ENCODE measurements at places on chromosomes 6 and 20.

DNA sequence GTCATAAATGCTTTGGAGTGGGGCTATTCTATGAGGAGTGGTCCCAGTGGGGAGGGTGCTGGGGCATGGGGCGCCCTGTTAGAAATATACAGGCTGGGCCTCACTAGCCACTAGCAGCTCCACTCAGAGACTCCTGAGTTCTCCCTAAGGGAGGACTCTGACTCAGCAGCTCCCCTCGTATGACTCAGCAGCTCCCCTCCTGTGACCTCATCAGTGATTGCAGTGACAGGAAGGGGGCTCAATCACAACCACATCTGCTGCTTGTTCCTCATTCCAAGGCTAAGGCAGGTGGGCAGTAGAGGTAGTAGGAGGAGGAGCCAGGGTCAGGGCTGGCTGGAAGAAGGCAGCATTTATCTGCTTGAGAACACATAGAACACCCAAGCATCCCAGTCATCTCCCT lies 73.7 kb downstream of the PRND start:
- peak; percentile 78 for DNase-seq

DNA sequence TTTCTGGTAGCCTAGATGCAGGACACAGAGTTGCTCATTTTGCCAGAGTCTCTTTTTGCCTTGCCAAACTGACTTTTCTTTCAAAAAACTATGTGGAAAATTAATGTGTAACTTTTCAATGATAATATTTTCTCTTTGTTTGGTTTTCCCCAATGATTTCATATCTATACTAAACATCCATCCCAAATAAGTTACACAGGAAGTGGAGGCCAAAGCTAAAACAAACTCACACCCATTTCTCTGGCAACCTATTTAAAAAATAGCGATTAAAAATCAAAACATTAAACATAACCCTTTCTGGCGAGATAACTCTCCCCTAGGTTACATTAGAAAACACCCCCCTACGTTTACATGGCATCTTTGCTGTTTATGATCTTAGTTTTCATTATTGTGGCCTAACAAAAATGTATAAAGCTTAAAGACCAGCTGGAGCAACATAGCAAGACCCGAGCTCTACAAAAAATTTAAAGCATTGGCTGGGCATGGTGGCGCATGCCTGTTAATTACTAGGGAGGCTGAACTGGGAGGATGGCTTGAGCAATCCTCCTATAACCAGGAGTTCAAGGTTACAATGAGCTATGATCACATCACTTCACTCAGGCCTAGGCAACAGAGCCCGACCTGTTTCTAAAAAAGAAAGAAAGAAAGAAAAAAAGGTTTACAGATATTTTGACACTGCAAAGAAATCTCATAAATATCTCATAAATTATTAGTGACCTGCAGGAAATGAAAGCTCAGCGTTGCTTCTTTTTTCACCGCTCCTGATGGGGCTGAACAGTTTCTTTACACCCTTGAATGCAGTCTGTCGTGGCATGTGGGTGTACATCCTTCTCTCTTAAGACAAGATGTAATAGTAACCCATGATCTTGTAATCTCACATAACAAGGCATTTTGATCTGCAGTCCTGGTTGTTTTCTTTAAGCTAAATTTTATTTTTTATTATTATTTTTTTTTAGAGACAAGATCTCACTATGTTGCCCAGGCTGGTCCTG lies 32.8 kb upstream of the CEP85L start:
- DNase-seq = no peak

- DNase-seq = no peak
These were observed 3.2 kb upstream of the ATP5F1E start for GRCh38 chr20:59035381-59035780.

DNA sequence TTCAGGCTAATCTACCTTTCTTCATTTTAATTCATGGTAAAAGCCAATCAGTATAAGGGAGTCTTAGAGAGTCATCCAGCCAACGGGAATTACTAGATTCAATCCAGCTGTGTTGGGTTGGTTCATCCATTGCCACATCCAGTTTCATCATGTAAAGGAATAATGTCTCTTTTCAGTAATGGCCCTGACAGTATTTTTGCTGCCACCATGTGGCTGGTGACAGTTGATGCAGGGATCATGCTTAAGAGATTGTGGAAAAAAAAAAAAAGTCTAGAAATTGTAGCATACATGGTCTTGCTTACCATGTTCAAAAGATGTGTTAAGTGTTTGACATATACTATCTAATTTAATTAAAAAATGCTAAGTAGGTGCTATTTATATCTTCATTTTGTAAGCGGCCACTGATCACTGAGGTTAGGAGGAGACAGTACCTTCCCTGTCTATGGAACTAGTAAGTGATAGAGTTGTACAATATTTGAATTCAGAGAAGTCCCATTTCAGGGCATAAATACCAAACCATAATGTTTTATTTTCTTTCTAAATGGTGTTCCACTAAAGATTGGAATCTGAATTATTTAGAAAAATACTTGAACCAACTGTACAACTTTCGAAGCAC lies 135.9 kb downstream of the KHDRBS2 start:
- peak; percentile 27 for DNase-seq

- DNase-seq = no peak
These were observed 36.9 kb downstream of the TGM3 start for GRCh38 chr20:2332711-2333110.

GRCh38 chr6:155519176-155519738 lies 63.6 kb upstream of the NOX3 start:
- no peak for DNase-seq

Data from fibroblast of skin of back (primary cell).